ENCODE measurements at places on chromosomes 5 and 9. TPM values are rescaled to one million over a fixed set of nuclear protein-coding genes. Genes with fewer than 3 reads are reported as not detected.

Gene KIF24
- 3.0 TPM for total RNA-seq

Gene BAAT
- total RNA-seq, result not detected

DNA sequence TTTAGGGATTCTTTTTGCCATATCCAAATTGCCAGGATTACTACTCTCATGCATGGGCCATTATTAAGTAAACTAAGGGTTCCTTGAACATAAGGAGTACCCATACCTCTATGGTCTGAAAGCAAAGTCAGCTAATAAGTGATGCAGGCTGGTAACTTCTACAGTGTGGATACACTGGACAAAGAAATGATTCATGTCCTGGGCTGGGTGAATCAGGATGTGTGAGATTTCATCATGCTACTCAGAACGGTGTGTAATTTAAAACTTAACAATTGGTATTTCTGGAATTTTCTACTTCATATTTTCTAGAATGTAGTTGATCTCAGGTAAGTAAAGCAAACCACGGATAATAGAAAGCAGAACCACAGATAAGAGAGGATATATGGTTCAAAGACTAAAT, 428.8 kb downstream of the CHSY3 start:
- 0 out of 2 replicates have a peak, but pooled peaks cover 6% of the 10 kb centered on the region for H3K36me3 ChIP-seq
- H3K27me3 ChIP-seq, result no peaks in the 10 kb centered on the region
- DNase-seq, result no peak
- no peak overlapping the region for H3K4me3 ChIP-seq
- no peak overlapping the region for H3K27ac ChIP-seq

DNA sequence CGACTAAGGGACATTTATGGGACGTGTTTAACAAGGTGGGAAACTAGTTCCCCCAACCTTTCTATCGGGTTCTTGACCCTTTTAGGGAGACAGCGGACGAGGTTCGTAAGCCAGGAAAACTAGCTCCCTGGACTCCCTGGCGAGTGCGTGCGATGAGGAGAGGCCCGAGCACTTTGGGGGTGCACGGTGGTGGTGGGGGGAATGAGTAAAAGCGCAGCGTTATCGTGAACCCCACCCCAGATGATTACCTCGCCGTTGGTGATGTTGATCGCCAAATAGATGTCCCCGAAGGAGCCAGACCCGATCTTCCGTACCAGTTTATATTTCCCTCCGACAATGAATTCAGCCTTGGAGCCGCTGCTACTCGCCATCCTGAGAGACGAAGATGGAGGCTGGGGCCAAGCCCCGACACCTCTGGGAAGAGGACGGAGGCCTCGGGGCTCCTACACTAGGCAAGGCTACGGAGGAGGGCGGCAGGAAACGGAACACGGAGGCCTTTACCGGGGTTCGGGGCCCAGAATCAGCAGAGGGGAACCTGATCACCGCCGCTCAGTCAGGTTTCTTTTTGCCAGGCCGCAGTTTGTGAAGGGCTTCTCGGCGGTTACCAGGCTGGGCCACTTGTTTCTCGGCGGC, 529 bp downstream of the CSNK1A1 start:
- H3K27me3 ChIP-seq, result peaks cover 5% of the 10 kb centered on the region
- DNase-seq, result no peak
- peak overlapping the region; percentile 100 for H3K4me3 ChIP-seq
- peak overlapping the region; percentile 100 for H3K27ac ChIP-seq
- H3K4me1 ChIP-seq, result peaks cover 35% of the 10 kb centered on the region
- peaks cover 43% of the 10 kb centered on the region for H3K36me3 ChIP-seq

DNA sequence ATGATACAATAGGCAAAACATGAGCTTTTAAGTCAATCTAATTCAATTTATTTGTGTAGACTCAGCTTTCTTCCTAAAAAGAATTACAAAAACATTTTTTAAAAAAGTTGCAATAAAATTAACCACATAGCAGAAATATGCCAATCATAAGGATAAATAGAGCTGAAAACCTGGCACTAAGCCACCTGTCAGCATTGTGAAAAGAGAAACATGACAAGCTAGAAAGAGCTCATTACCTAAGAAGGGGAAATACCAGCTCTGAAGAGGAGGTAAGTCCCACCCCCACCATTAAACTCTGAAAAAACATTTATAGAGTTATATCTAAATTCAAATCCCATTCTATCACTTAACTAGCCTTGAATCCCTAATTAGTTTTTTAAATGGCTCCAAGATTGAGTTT, 372.9 kb downstream of the OSTF1 start:
- H3K27me3 ChIP-seq, result no peaks in the 10 kb centered on the region
- no peak overlapping the region for H3K27ac ChIP-seq
- no peak overlapping the region for H3K4me3 ChIP-seq
- DNase-seq, result no peak

Gene SOHLH1
- not detected for total RNA-seq

GRCh38 chr5:218457-219291, 554 bp downstream of the SDHA start:
- peak overlapping the region; percentile 90 for H3K27ac ChIP-seq
- no peak for DNase-seq
- H3K4me1 ChIP-seq, result peaks cover 61% of the 10 kb centered on the region
- H3K27me3 ChIP-seq, result peaks cover 2% of the 10 kb centered on the region

DNA sequence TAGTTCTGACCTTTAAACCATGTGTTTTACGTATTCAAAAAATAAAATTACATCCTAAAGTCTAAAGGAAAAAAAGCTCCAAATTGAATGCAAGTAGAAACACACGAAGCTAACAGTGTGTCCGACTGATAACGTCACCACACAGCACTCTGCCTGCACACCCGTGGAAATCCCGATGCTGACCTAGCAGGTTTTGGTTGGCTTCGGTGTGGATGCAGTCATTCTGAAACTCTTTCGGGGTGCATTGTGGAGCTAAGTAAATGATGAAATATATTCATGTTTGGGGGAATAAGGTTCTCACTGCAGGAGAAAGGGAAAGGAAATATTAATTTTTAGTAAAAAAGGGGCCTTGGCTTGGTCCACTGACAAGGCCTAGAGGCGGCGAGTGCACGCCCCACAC, 2.0 kb downstream of the RASGEF1C start:
- no peak for DNase-seq
- peaks cover 14% of the 10 kb centered on the region for H3K27me3 ChIP-seq
- H3K4me1 ChIP-seq, result no peaks in the 10 kb centered on the region
- H3K27ac ChIP-seq, result no peak overlapping the region
- H3K36me3 ChIP-seq, result no peaks in the 10 kb centered on the region

- peaks cover 20% of the 10 kb centered on the region for H3K27me3 ChIP-seq
- no peak overlapping the region for H3K27ac ChIP-seq
- no peak for DNase-seq
- H3K4me3 ChIP-seq, result no peak overlapping the region
- no peaks in the 10 kb centered on the region for H3K36me3 ChIP-seq
These were observed 91.3 kb downstream of the RALGPS1 start for GRCh38 chr9:127005770-127006314.

Gene CCDC180
- 0.77 TPM for total RNA-seq

DNA sequence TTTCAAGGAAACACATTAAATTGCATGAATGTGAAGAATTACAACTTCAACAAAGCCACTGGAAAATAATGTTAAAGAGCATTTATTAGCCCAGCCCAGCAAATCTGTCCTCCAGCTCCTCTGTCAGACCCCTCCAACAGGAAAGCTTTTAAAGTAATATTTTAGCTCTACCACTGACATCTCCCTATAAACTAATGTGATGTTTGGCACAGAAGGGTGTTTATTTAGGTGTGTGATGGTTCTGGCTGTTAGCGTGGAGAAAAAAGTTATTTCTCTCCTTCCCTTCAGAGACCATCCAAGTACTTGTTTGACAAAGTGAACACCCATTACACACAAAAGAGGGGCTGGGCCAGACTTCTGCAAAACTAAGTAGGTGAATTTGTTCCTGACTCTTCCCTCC, 111.9 kb upstream of the TARS1 start:
- no peak for DNase-seq
- H3K27me3 ChIP-seq, result no peaks in the 10 kb centered on the region
- no peak overlapping the region for H3K27ac ChIP-seq
- no peak overlapping the region for H3K4me3 ChIP-seq

DNA sequence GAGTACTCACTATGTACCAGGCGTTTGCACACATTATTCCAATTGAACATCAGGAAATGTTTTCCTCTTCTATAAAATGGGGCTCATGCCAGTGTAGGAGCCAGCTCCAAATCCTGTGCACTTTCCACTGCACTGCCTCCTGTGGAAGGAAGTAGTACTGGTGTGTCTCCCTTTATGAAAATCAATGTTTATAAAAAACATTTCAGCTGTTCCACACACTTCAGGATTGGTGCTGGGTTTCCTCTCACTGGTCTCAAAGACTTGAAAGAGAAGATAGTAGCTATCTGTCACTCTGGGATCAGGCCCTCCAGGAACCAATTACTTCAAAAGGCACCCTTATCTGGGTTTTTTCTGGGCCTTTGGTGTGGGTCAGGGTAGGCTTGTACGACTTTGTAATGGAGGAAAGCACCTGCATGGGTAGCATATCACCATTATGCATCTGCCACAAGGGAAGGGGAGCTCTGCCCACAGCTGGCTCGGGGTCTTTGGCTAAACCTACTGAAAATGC, 32.5 kb downstream of the RAB14 start:
- no peak overlapping the region for H3K27ac ChIP-seq
- peaks cover 4% of the 10 kb centered on the region for H3K27me3 ChIP-seq
- peaks cover 38% of the 10 kb centered on the region for H3K36me3 ChIP-seq

- DNase-seq, result no peak
- H3K4me1 ChIP-seq, result no peaks in the 10 kb centered on the region
- peaks cover 12% of the 10 kb centered on the region for H3K27me3 ChIP-seq
- no peaks in the 10 kb centered on the region for H3K36me3 ChIP-seq
- H3K4me3 ChIP-seq, result no peak overlapping the region
These were observed 198.9 kb downstream of the ENC1 start for GRCh38 chr5:74441616-74442015.

DNA sequence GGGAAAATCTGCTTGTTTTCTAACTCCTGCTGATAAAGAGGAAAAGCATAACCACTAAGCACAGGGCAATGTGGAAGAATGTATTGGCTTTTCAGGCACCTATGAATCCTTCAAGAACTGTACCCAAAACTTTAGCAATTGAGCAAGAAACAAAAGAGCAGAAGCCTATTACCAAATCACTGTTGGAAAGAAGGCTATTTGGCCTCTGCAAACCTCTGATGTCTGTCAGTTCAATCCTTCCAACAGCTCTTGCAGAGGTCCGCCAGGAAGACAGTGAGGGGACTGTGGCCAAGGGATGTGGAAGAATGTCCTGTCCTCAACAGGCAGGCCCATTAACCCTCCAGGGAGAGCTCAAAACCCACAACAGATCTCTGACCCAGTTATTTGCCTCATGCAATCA, 328.6 kb downstream of the ENC1 start:
- no peak overlapping the region for H3K27ac ChIP-seq
- H3K27me3 ChIP-seq, result no peaks in the 10 kb centered on the region
- H3K36me3 ChIP-seq, result no peaks in the 10 kb centered on the region
- no peak for DNase-seq
- peaks cover 57% of the 10 kb centered on the region for H3K4me1 ChIP-seq
- no peak overlapping the region for H3K4me3 ChIP-seq

Gene RNF208
- total RNA-seq, result 2.4 TPM

- no peaks in the 10 kb centered on the region for H3K27me3 ChIP-seq
- H3K4me3 ChIP-seq, result no peak overlapping the region
These were observed 119.8 kb downstream of the EBF1 start for GRCh38 chr5:158979749-158980521.

Gene UGT3A2
- total RNA-seq, result not detected

DNA sequence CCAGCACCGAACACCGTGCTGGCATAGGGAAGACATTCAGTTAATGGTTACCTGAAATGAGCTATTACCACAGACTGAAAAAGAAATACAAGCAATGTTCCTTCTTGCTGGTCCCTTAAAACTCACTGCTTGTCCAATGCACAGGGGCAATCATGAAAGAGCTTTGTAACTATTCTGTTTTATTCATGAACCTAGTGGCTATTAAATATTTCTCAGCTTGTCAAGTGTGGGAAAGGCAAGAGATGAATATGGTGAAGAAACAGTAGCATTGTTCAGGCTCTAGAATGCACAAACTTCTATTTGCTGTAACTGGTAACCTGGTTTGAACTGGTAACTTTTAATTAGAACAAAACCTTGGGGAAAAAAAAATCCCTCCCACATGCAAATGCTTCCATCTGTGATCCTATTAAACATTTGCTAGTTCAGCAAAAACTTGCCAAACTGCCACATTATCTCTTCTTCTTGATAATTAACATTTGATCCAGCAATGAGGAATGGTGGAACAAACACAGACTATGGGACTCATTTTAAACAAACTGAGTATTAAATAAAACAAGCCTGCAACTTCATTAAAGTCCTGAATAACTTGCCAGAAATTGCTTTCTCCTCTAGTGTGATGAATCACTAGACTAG, 36.1 kb downstream of the YIPF5 start:
- H3K4me3 ChIP-seq, result no peak overlapping the region
- no peak overlapping the region for H3K27ac ChIP-seq
- H3K36me3 ChIP-seq, result no peaks in the 10 kb centered on the region

DNA sequence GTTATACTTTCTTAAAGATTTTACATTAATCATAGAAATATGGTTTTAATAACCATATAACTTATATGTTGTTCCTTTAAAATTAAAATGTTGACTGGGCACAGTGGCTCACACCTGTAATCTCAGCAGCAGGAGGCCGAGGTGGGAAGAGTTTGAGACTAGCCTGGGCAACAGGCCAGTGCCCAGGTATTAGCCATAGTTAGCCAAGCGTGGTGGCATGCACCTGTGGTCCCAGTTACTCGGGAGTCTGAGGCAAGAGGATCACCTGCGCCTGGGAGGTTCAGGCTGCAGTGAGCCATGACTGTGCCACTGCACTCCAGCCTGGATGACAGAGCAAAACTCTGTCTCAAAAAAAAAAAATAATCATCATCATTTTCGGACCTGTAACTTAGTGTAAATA, 133.5 kb downstream of the DTWD2 start:
- no peak overlapping the region for H3K27ac ChIP-seq
- H3K4me1 ChIP-seq, result no peaks in the 10 kb centered on the region
- no peaks in the 10 kb centered on the region for H3K27me3 ChIP-seq

Gene GZMA
- not detected for total RNA-seq

DNA sequence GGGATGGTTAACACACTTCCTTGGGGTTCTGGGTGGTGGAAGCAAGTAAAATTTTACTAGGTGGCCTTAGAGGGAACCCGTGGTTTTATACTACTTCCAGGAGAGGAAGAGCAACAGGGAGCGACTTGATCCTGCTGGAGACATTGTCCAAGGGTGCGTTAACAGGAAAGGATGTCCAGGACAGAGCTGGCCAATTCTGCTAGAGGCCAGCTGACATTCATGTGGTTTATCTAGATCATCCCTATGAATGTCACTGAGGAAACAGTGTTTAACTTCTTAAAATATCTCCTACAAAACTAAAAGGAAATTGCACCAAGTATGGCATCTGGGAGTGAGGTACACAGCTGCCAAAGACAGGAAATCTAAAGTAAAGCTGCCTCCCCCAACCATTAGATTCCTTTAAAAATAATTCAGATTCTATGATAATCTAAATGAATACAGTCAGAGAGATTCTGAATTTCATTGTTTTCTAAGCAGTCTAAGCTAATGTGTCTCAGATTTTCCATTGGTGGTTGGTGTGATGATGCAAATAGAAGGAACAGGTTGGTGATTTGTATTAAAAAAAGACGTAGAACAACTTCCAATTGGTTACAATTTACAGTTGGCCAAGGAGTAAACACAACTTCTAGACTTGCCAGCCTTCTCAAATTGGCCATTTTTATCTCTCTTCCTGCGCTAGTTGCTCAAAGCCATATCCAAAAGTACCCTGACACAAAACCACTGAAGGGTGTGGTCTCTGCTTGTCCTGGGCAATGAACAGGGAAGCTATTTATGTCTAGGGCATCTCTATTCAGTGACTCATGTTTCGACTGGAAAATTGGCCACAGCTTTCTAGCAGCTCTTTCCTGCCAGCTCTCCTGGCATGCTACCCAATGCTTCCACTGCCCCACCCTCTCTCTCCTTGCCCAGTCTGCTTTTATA, 574.7 kb upstream of the MEF2C start:
- H3K4me1 ChIP-seq, result peaks cover 6% of the 10 kb centered on the region
- no peak overlapping the region for H3K27ac ChIP-seq
- H3K36me3 ChIP-seq, result no peaks in the 10 kb centered on the region
- no peaks in the 10 kb centered on the region for H3K27me3 ChIP-seq
- no peak overlapping the region for H3K4me3 ChIP-seq
